Fibroblast of skin of abdomen (primary cell): ENCODE measurements at places on chromosomes 4 and X.

DNA sequence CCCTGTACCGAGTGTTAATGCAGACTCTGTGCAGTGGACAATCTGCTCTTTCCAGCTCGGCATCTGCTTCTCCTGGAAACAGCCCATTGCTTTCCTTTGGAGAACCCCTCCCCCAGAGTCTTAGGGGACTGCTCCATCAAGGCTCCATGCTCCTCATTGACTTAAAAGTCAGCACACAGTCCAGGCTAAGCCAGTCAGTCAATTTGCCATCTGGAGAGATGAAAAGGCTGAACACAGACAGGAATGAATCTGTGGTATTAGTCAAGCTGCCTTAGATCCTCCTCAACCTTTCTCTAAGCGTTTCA is 20.3 kb downstream of the ATP8A1 start:
- DNase-seq, result no peak

DNA sequence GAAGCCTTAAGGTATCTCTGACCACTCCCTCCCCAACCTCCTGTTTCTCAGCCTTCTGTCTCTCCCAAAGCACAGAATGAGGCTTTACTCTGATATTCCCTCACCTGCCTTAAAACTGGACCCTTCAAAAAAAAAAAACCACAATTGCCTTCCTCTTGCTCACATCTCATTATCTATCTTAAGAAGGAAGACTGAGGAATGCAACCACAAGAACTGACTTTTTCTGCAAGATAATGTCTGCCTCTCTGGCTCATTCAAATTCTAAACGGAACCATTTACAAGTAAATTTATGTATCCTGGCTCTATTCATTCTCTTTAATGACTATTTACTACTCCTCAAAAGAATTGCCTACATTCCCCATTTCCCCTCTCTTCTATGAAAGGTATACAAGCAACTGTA is 545.5 kb upstream of the HTR2C start:
- DNase-seq, result no peak

DNA sequence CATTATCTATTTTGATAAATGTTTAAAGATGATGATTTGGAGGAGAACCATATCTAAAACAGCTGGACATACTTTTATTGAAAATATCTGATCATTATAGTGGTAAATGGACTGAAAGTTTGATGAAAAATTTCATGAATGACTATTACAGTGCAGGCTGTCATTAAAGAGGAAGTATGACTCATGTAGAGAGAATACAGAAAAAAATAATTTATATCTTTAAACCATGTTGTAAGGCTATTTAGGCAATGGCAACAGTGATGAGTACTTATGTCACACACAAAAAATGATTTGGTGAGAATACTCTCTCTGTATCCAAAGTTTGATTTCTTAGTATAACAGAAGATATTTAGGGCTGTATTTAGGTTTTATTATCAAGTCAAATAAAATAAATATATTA is 3.9 kb upstream of the GLRB start:
- DNase-seq, result peak; percentile 49

GRCh38 chr4:82621251-82621650 is 59.5 kb upstream of the TMEM150C start:
- DNase-seq, result no peak

DNA sequence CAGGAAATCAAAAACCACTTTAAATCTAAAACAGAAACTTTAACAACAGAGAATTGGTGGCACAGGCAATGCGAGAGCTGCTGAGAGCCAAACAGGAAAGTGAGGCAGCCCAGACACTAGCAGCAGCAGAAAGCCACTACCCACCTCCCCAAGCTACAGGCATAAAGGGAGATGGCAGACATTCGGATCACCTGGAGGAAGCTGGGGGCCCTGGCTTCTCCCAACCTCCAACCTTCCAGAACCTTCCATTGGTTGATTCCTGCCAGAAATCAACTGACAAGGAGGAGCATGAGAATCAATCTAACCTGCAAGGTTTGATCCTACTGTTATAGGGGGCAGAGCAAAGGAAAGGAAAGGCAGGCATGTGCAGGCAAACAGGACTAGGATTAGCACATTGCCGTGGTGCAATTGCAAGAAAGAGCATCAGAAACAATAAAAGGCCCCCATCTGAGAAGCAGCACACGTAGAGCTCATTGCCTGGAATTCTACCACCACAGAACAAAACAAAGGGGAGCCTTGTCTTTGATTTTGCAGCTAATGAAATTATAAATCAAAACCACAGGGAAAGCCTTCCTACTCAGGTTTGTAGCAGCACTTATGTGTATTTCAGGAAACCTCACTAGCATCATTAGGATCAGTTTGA is 427.3 kb upstream of the RASGEF1B start:
- DNase-seq, result no peak

DNA sequence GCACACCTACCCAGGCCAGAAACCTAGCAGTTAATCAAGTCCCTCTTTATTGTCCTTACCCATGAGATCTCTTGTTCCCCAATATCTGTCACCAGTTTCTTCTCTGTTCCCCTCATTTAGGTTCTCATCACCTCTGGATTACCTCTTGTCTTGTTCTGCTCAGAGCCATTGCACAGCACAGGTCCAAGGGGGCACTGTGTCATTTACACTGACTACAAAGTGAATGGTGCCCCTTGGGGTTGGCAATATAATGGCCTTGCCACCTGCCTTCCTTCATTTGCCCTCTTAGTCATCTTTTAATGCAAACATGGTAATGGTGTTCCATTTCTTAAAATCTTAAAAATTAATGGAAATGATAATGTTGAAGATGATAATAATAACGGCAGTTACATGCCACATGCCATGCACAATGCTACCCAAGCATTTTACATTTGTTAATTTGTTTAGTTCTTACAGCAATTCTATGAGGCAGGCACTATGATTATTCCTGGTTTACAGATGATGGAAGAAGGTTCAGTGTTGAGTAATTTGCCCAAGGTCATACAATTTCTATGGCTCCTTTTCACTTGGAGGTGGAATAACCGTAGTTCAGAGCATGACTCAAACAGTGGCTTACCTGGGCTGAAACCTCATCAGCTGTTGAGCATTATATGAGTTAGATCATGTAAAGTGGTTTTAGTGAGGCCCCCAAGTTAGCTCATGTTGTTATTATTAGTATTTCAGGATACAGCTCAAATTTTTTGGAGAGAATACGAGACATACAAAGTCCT is 117.9 kb downstream of the RASL11B start:
- no peak for DNase-seq

DNA sequence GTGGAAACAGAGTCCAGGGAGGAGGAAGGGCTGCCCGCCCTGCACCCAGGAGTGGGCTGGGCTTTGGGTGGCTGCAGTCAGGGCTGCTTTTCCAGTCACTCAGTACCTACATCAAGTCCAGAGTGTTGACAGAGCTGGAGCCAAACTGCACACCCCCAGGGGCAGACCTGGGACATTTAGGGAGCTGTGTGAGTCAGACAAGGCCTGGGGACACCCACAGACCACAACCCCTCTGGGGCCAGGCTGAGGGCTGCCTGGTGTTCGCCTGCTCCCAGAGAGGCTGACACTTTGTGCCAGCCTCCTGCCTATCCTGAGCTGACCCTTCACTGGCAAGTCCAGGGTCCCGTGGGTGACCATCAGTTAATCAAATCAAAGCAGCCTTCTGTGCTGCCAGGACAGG is 240.0 kb downstream of the BCOR start:
- no peak for DNase-seq
